ENCODE measurements at places on chromosomes 11 and 22. TPM values are rescaled to one million over a fixed set of nuclear protein-coding genes. Genes with fewer than 3 reads are reported as not detected.

LRRC74B gene
- total RNA-seq = not detected

C1QTNF5 gene
- 1.2 TPM for total RNA-seq

NXPE4 gene
- not detected for total RNA-seq

SELENOM gene
- total RNA-seq = 1.3 TPM

GVQW3 gene
- total RNA-seq = 15.8 TPM

CCDC73 gene
- total RNA-seq = not detected

Data from Caco-2 (cell line).